CD8-positive, alpha-beta T cell (primary cell): ENCODE measurements at places on chromosomes 7 and 10. TPM values are rescaled to one million over a fixed set of nuclear protein-coding genes. Genes with fewer than 3 reads are reported as not detected.
A peak's percentile ranks its signal among the peaks of the same experiment; 100 is the strongest.

DNA sequence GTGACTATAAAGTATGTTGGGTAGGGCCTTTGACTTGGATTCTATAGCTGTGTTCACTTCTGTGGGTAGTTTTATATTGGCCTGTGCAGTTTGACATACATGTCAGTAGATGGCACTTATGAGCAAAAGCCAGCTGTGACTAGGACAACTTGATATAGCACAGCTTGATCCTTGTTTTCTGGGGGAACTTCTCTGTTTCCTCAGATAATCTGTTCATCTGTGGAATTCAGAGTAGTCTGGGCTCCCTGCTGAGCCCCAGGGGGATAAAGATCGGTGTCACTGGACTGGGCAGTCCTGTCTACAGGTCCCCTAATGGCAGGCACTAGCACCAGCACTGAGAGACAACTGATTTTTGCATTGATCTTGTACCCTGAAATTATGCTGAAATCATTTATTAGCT lies 25.4 kb downstream of the CYP2C9 start:
- DNase-seq: no peak

- peak; percentile 71 for DNase-seq
Observed at GRCh38 chr10:87095236-87095945, 385 bp downstream of the SHLD2 start.

The AKR1C2 gene
- not detected for total RNA-seq

The GIMAP8 gene
- 2.0 TPM for total RNA-seq

The PHYHIPL gene
- total RNA-seq: not detected

DNA sequence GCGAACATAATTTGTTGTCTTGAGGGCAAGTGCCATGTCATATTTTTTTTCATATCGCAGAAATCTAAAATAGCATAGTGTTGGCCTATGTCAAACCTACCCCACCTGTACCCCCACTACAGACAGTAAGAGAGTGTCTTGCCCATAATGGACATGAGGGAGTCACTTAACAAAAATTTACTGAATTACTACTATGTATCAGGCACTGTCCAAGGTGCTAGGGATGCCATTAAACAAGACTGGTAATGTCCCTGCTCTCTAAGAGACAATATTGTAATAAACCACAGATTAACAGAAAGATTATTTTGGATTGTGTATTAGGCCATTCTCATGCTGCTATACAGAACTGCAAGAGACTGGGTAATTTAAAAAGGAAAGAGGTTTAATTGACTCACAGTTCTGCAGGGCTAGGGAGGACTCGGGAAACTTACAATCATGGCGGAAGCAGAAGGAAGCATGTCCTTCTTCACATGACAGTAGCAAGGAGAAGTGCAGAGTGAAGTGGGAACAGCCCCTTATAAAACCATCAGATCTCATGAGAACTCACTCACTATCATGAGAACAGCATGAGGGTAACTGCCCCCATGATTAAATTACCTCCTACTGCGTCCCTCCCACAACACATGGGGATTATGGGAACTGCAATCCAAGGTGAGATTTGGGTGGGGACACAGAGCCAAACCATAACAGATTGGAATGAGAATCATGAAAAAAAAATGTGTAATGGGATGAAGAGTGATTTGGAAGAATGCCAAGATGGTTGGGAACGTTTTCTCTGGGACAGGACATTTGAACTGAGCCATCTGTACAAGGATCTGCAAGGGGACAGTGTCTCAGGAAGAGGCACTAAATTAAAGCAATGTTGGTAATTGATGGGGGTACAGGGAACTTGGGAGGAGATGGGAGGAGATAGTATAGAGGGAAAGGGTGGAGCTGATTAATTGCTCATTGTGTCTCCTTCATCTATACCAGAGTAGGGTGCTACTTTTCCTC lies 108.5 kb downstream of the FAM107B start:
- no peak for DNase-seq

The LIPJ gene
- not detected for total RNA-seq

- DNase-seq: no peak
Observed at GRCh38 chr7:34672430-34672829, 14.4 kb downstream of the NPSR1 start.

The PTN gene
- not detected for total RNA-seq

DNA sequence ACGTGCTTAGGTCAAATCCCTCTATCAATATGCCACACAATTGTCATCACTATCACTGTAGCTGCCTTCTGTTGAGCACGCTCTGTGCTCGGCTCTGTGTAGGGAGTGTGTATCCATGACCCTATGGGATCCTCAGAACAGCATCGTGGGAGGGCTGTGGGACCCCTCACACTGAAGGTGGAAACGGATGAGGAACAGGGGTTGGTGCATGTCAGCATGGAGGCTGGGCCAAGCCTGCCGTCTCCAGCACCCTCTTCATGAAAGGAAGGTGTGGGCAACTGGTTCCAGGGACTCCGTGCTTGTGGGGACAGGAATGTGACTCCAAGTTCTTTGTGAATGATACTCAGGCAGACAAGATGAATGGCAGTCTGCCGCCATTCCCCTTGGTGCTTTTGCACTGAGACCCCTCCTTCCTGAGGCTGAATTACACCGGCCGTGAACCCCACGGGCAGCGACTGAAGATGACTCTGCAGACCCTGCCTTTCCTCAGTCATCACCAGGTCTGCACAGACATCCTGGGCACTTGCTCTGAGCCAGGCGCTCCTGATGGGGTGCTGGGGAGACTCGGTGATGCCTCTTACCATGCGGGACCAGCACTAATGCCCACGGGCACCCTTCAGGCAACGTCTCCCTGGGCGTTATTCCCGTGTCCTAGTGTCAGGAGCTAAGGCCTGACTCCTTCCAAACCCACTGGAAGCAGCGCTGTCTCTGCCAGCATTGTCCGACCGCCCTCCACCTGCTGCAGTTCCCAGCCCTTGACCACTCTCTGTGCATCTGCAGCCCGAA lies 495.2 kb downstream of the TCERG1L start:
- DNase-seq: no peak

DNA sequence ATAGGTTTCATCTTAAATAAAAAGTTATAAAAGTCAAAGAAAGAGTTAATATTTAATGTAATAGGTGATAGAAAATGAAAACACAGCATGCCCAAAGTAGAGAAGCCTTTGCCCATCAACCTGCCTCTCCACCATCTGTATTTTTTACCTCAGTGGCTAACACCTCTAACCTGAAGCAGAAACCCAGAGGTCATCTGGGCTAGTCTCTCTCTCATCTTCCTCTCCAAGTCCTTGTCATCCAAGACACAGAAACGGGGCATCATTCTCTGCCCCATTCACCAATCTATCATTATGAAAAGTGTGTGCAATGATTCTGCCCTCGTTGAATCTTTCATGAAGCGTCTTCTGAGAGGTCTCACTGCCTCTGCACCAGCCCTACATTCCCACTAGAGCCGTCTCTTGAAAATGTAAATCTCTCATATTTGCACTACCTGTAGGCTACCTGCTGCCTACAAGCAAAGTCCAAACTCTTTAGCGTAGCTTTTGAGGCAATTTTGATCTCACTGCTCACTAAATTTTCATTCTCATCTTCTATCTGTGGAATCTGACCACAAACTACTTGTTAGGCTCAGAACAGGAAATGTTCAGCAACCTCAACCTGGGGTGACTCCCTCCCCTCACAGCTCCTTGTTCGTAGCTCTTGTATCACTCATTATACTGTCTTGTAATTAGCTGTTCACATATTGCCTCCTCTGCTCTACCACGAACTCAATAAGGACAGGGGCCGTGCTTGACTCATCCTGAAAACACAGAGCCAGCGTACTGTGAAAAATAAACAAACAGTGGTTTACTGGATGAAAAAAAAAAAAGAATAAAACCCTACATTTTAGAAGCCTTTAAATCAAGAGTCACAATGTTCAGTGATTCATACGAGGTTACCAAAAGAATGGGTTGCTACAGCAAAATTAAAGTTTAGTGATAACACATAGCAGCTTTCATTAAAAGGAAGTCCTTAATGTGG lies 83.1 kb downstream of the CTNNA3 start:
- no peak for DNase-seq

- DNase-seq: no peak
Observed at GRCh38 chr7:83559887-83560286, 89.1 kb downstream of the SEMA3E start.

The ALOX5 gene
- 3.9 TPM for total RNA-seq

DNA sequence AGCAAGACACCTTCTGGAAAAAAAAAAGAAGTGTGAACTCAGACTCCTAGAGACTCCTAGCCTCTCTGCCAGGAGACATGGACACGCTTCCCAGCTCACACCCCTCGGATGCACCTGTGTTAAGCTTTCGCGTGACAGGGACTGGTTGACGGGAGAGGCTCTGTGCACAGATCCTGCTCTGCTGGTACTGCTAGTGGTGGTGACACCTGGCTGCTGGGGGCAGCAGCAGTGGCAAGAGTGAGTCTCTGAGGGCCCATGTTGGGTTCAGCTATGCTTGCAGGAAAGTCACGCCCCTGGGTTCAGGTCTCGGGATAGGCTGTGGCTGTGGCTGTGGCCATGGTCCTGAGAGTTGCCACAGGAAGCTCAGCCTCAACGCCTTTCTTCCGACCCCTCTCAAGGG lies 81.1 kb downstream of the XRCC2 start:
- DNase-seq: no peak

- DNase-seq: no peak
Observed at GRCh38 chr7:28815928-28816373, 142.2 kb downstream of the TRIL start.

The NRAP gene
- not detected for total RNA-seq

The OR6B1 gene
- total RNA-seq: not detected

DNA sequence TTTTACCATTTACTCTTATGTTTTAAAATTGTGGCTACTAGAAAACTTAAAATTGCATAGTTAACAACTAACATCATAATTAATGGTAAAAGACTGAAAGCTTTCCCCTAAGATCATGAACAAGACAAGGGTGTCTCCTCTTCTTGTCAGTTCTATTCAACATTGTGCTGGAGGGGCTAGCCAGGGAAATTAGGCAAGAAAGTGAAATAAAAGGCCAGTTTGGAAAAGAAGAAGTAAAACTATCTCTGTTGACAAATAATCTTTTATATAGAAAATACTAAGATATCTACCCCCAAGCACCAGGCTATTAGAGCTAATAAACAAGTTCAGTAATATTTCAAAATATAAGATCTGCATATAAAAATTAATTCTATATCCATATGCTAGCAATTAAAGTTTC lies 46.9 kb upstream of the MXI1 start:
- no peak for DNase-seq

GRCh38 chr7:148304456-148304855 lies 286.1 kb upstream of the C7orf33 start:
- DNase-seq: no peak

GRCh38 chr7:94510582-94511496 lies 1.2 kb downstream of the CASD1 start:
- DNase-seq: peak; percentile 26
